CD4-positive, alpha-beta T cell treated with Interleukin-1 beta for 1 hour (primary cell): ENCODE measurements at places on chromosomes 7 and 10.

DNA sequence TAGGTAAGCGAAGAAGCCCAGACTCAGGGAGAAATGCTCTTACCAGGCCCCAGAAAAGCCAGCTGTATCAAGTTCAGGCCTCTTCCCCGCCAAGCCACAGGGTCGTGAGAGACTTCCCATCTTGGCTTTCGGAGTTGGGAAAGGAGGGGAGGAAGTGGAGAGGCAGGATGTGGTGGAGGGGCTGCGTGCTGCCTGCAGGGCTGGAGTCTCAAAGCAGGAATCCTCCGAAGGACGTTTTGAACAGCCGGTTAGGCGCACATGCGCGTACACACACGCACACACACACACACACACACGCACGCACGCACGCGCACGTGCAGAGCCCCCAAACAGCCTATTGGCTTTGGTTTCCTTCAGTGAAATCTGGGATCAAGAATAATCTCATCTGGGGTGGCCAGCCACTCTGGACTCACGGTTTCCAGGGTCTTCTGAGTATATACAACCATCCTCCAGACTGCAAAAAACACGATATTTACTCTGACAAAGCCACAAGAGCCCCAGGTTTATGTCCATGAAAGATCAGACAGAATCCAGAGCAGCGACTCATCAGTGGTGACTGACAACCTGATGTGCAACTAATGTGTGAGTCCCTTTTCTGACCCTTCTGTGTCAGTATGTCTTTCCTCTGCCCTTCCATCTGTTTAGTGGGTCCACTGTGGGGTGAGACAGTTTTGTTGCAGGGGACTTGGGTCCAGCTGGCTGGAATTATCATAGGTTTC lies 115.0 kb upstream of the ZNF438 start:
- DNase-seq = no peak

DNA sequence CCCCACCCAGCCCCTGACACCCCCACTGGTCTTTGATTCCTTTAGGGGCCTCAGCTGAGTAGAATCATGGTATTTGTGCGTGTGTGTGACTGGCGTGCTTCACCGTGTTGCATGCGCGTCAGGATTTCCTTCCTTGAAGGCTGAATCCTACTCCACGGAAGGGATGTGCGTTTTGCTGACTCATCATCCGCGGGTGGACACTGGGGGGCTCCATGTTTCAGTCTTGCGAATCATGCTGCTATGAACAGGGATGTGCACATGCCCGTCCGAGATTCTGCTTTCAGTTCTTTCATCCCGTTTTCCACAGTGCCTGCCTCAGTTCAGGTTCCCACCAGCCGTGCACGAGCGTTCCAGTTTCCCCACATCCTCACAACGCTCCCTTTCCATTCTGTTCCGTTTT lies 20.9 kb upstream of the JAKMIP3 start:
- DNase-seq = no peak

GRCh38 chr7:52540041-52540440 lies 495.4 kb upstream of the POM121L12 start:
- no peak for DNase-seq

DNA sequence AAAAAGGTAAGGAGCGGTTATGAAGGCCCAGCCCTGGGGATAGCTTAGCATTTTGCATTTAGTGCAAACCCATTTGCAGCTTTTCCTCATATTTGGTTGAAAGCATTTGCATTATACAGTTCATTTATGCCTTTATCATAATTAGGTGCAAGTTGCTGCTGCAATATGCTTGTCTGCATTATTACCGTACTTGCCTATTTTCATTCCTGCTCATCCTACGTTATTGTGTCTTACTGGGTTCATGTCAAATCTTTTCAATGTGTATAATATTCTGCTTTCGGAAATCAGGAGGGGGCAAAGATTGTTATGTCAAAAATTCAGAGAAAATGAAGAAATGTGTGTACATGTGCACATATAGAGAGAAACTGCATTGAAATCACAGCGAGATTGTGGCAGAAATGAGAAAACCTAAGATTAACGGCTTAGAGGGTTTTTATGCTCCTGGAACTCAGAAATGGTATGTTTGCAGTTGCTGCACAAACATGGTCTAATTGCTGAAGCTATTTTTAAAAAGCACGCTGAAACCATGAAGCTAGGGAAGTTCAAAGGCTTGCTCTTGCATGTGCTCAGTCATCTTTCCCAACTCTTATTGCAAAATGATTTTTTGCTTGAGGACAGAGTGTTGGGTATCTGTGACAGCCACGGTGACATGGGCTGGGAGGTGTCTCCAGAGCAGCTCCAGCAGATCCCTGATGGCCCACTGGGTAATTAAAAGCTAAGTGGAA lies 613.2 kb downstream of the SDK1 start:
- DNase-seq = peak; percentile 2

DNA sequence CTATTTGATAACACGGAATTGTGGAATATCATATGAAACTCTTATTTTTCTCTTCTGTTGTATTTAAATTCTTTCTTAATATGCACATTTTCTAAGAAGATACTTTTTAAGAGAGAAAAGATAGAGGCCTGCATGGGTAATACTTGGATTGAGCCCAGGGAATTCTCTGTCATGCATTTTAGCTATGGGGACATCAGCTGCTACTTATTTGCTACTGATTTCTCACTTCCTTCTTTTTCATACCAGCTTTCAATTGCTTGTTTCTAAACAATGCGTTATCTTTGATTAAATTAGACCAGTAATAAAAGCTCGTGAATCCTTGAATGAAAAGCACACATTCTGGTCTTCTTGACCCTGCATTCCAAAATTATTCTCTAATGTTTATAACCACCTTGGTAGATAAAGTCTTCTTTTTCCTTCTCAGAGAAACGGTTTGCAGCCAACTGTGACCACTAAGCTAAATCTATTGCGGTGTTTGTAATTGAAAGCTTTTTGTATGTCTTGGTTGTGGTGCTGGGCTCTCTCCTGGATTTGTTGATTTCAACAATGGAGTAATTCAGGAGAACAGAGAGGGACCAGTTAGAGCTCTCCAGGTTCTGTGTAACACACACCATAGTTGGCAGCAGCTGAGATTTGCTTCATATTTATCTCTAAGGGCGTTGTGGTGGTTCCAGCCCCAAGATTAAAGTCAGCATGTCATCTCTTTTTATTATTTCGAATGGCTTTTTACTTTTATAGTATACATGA lies 139.3 kb downstream of the PPP1R9A start:
- no peak for DNase-seq

GRCh38 chr10:28586176-28586575 lies 53.3 kb downstream of the WAC start:
- DNase-seq = no peak
